ENCODE measurements at places on chromosomes 4 and X. TPM values are rescaled to one million over a fixed set of nuclear protein-coding genes. Genes with fewer than 3 reads are reported as not detected.

DNA sequence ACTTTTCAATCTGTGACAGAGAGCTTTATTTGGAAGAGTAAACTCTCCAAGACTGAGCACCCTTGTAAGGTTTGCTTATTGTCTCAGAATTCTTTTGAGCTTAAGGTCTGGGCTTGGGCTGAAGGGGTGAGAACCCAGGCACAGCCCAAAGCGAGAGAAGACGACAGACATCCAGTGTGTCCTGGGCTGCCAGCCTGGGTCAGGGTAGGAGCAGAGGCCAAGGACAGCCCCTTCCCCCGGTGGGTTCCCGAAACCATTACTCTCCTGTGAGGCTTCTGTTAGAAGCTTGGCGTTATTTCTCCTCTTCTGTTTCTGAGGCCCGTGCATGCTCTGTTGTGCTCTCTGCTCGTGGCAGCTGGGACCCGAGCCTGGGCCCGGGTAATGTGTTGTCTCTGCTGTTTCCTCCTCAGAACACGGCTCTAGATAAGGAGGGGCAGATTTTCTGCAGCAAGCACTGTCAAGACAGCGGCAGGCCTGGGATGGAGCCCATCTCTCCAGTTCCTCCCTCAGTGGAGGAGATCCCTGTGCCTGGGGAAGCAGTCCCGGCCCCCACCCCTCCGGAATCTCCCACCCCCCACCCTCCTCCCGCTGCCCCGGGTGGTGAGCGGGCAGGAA lies 177.5 kb downstream of the DCLK2 start:
- no peak for DNase-seq

BDH2 gene
- 33.3 TPM for total RNA-seq

GRIA2 gene
- 5.6 TPM for total RNA-seq

NPY2R gene
- 0.65 TPM for total RNA-seq

ADGRL3 gene
- 5.4 TPM for total RNA-seq

DNA sequence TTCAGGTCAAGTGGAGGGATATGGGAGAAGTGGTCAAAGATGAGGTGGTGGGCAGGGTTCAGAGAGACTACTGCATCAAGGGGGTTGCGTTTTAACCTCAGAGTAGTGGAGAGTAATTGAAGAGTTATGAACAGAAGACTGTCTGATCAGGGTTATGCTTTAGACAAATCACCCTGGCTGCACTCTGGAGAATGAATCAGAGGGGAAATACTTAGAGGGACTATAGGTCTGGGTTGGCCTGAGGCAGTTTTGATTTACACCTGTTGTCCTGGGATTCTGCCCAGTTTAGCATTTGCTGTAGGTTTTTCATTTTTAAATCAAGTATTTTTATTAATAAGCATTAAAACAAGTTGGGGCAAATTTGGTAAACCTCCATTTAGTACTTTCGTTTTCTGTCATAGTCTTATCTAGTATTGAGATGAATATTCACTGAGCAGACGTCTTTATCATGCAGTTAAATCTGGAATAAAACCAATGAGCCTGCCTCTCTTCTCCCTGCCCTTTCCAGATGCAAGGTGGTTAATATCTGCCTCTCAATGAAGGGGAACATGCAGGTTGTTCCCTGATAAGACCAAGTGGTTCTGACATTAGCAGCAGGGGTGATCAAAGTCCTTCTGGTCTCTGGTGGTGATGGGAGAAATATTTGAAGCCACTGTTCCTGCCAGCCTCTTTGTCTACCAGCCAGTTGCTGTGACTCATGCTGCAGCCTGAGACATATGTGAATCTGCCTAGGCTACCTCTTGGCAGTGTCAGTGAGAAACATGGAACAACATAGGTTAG lies 116.0 kb upstream of the RPS6KA3 start:
- no peak for DNase-seq

DNA sequence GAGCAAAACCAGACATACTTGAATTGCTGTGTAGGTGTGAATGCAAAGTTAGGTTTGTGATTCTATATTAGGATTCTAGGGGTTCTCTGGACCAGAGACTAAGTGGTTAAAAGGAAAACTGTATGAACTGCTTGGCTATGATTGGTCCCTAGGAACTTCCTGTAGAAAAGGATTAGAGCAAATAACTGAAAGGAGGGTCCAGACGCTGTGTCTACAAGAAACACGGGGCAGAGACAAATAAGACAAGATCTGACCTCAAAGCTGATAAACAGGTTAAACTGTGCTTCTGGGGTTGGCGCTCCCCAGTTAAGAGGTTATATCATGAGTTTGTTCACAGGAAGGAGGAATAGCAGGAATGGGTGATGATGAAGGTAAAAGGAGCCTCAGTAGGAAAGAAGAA lies 183.6 kb downstream of the MGST2 start:
- DNase-seq, result no peak

DNA sequence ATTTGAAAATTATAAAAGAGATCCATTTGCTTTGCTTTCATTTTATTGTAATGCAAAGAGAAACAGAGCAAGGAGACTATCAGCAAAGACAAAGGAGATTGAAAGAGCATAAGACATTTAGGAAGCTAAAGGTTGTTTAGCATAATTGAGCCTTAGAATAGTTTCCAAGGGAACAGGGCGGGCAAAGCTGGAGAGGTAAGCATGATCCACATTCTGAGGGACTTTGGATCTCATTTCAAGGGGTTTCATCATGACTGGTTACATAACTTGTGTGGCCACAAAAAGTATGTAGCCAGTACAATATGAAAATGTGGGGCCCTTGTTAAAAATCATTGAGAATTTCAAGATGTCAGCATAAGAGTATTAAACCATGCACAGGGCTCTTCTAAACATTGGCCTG lies 406.5 kb downstream of the RPA4 start:
- no peak for DNase-seq

TRPC3 gene
- total RNA-seq, result 6.3 TPM

- DNase-seq, result no peak
Observed at GRCh38 chr4:14787894-14788293, 214.4 kb upstream of the CPEB2 start.

GRCh38 chrX:6909396-6909795 lies 238.1 kb upstream of the STS start:
- no peak for DNase-seq

Data from lung (tissue), 17 donors.